ENCODE measurements at places on chromosomes 12 and 14.

DNA sequence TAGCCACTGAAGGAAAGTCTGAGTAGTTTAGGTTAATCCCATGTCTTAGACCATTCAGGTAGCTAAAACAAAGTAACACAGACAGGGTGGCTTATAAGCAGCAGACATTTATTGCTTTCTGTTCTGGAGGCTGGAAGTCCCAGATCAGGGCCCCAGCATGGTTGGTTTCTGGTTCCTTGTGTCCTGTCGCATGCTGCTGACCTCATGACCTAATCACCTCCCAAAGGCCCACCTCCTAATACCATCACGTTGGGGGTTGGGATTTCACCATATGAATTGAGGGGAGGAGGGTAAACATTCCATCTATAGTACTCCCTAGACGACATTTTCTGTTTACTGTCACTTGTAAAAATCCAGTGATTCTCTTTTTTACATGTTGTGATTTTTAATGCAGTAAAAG lies 148.6 kb downstream of the FBXL14 start:
- no peak for DNase-seq

- DNase-seq, result no peak
Measured at GRCh38 chr14:99687284-99688209, 3.4 kb downstream of the CYP46A1 start.

DNA sequence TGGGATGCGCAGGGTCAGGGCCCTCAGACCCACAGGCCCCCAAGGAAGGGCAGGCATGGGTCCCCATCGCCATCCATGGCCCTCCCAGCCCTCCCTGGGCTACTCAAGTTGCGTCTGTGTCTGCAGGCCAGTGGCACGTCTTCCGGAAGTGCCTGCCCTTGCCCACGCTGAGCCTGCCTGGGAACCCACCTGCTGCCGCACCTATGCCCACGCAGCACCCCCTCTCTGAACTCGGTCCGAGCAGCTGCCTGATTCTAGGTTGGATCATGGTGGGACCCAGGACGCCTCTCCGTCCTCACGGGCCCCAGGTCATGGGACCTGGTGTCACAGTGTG lies 182.8 kb downstream of the ADGRD1 start:
- DNase-seq, result no peak

GRCh38 chr14:66649498-66649897 lies 141.6 kb downstream of the GPHN start:
- no peak for DNase-seq

DNA sequence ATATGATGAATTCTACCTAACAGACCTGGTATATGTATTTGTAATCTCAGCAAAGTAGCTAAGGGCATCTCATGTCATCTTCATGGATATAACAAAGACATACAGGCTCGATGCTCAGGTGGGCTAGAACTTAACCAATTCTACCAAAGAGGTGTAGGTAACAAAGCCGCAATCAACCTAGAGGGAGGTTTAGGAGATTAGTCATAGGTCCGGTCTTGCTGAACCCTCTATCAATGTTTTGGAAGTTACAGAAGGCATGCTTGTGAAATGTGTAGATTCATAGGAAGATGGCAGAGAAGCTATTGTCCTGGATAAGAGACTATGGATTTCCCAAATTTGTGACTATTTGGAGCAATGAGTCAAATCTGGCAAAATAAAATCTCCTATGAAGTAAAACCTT lies 42.6 kb upstream of the SYCP3 start:
- no peak for DNase-seq

- DNase-seq, result no peak
Measured at GRCh38 chr14:33454707-33455106, 496.2 kb downstream of the EGLN3 start.

- no peak for DNase-seq
Measured at GRCh38 chr12:68815232-68815927, 7.4 kb downstream of the MDM2 start.

DNA sequence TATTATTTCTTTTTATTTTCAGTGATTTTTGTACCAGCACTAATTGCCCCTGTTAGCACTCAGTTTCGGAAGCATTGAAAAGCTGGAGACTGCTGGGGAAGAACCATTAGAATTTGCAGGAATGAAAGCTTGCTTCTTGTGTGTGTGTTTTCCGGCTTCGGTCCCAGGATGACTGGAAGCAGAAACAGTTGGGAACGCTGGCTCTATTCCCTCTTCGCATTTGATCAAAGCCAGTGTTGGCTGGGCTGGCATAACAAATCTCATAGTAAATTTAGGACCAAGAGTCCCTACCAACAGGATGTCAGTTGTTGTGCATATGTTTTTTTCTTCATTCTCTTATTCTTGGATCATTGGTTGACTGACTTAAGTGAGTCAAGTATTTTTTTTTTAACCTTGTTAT lies 53.6 kb upstream of the TRAF3 start:
- DNase-seq, result no peak

- no peak for DNase-seq
Measured at GRCh38 chr14:26180221-26180620, 417.6 kb downstream of the NOVA1 start.

DNA sequence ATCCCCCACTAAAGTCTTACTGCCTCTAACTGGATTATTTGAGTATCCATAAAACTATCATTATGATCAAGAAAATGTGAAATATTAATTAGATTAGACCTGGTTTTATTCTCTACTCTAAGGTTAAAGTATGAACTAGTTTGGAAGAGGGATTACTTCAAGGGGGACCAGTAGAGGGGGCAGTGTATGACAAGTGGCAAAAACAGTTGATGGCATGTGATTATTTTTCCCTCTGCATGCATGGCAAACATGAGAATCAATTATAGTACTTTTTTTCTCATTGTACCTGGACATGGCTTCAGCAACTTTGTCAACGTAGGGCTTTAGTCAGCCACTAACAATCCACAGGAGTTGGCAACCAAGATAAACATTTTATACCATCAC lies 145.0 kb upstream of the SLC38A2 start:
- no peak for DNase-seq

- DNase-seq, result no peak
Measured at GRCh38 chr12:126966498-126966897, 1300.5 kb upstream of the TMEM132C start.

DNA sequence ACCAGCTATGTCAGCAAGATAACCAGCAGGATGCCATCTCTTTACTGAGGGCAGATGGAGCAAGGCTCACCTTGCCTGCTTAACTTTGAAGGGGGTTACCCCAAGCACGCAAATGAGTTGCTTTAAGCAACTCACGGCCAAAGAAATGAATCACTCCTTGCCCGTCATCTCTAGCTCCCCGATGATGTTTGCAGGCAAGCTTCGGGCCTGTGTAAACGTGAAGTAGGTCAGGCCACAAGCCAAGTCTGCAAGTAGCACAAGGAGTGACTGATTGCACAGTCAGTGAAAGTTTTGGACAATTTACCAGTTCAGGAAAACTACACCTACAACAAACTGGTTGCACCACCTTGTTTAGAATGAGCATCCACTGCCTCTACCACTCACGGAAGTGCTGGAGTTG lies 699.7 kb upstream of the TBX3 start:
- no peak for DNase-seq

DNA sequence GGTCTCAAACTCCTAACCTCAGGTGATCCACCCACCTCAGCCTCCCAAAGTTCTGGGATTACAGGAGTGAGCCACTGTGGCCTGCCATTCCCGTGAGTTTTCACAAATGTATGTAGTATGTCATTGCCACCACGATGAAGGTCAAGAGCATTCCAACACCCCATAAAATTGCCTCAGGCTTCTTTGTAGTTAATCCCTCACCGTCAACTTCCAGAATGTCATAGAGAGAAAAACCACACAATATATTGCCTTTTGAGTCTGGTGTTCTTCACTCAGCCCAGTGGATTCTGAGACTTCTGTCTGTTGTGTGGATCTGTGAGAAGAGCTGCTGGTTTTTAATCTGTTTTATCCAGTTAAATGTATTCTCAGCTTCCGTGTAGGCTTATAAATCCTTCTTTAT lies 12.6 kb upstream of the CFAP251 start:
- no peak for DNase-seq

GRCh38 chr14:49857427-49858003 lies 4.9 kb upstream of the NEMF start:
- DNase-seq, result no peak

- DNase-seq, result no peak
Measured at GRCh38 chr14:96146131-96146771, 58.4 kb upstream of the BDKRB2 start.

GRCh38 chr12:113248842-113249435 lies 27.7 kb downstream of the TPCN1 start:
- no peak for DNase-seq

- DNase-seq, result peak; percentile 42
Measured at GRCh38 chr14:91177073-91178034, 63.5 kb downstream of the DGLUCY start.

- DNase-seq, result no peak
Measured at GRCh38 chr12:65529771-65530435, 251.4 kb downstream of the MSRB3 start.

DNA sequence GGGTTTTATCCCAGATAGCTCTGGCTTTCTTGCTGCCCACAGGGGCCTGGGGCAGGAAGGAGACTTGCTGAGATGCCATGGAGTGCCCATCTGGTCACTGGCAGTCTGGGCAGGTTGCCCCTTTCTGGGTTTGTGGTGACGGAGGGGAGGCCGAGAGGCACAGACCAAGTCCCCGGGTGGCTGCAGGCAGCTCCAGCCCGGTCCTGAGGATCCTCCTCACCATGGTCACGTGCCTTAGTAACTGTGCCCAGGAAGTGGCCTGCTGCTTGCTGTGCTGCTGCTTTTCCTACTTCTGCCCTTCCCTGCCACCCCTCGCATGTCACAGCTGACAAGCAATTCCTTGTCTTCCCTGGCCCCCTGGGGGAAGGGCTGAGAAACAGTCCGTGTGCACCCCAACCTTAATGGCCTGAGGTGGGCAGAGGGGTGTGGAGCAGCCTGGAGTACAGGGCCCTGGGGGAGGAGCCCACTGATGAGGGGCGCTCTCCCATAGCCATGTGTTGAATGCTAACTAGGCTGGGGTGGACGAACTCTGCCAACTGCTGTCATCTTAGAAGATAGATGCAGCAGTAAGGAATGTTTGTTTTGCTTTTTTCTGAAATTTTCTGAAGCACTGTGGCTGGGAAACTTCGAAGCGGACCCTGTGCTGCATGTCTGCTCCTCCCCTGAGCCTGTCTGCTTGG lies 54.9 kb upstream of the SRSF5 start:
- DNase-seq, result no peak

GRCh38 chr12:105670672-105671071 lies 340.2 kb downstream of the C12orf75 start:
- no peak for DNase-seq

- DNase-seq, result no peak
Measured at GRCh38 chr14:76812093-76812421, 625 bp downstream of the ANGEL1 start.

DNA sequence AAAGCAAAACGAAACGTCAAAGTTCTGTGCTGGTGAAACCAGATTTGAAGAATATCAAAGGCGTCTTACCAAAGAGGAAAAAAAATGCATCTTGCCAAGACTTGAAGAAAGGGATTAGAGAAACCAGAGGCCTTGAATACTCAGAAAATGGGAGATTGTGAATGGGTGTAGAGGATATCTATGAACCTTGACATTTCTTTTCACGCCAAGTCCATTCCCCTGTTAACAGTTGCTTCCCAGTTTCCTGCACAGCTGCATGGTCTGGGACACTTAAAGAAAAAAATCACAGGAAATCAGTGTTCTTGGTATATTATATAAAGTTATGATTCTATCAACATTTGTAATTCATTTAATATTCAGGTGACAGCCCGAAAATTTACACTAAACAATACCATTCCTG lies 1.4 kb upstream of the GTF2A1 start:
- no peak for DNase-seq

DNA sequence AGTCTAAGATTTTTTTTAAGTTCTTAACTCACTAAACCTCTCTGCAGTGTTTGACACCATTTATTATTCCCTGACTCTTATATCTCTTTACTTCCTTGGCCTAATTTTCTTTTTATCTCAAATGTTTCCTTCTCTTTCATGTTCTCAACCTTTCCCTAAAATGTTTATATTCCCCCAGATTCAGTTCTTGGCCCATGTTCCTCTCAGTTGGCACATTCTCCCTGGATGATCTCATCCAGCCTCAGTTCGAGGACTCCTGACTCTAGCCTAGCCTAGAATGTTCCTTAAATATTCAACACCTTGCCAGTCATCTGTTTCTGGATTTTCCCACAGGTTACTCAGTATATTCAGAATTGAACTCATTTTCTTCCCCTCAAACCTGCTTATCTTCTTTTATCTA lies 81.3 kb downstream of the SCN8A start:
- DNase-seq, result no peak

Measured in D721Med (cell line).